Pons (tissue), 1 donor: ENCODE measurements at places on chromosomes 5 and 9.

DNA sequence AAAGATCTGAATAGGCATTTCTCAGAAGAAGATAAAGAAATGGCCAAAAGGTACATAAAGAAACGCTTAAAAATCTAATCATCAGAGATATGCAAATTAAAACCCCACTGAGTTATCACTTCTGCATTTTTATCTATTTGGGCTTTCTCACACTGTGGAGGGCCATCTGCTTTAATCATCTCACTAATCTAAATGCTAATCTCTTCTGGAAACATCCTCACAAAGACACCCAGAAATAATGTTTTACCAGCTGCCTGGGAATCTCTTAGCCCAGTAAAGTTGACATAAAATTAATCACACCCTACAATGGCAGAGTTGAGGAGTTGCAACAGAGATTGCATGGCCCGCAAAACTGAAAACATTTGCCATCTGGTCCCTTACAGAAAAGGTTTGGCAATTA, 407.9 kb upstream of the CYLC2 start:
- DNase-seq: no peak

DNA sequence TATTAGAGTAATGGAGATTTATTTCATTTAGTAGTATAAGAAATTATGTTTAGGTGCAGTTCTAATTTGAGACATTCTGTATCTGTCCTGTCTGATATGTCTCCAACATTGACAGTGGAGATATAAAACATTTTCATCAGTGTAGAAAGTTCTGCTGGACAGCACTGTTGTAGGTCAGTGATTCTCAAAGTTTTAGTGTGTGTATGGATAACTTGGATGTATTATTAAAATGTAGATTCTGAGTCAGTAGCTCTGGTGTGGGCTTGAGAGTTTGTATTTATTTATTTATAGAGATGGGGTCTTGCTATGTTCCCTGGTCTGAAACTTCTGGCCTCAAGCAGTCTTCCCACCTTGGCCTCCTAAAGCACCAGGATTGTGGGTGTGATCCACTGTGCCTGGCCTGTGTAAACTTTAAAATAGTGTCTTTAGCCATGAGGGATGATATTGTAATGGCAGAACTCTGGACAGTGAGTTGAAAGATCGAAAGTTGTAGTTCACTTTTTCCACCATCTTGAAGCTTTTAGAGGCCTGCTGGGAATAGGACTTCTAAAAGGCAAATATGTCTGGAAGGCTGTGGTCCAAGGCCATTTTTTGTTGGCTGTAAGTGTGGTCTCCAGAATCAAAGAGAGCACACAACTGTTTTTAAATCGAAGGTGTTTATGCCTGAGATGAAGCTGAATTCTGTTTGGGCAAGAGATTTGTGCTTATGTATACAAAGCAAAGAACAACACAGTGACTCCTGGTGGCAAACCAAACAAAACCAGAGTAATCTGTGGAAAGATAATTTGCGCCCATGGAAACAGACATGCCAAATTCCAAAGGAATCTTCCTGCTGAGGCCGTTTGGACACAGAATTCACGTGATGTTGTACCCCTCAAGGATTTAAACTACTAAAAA, 12.4 kb downstream of the UBAP1 start:
- DNase-seq: no peak

DNA sequence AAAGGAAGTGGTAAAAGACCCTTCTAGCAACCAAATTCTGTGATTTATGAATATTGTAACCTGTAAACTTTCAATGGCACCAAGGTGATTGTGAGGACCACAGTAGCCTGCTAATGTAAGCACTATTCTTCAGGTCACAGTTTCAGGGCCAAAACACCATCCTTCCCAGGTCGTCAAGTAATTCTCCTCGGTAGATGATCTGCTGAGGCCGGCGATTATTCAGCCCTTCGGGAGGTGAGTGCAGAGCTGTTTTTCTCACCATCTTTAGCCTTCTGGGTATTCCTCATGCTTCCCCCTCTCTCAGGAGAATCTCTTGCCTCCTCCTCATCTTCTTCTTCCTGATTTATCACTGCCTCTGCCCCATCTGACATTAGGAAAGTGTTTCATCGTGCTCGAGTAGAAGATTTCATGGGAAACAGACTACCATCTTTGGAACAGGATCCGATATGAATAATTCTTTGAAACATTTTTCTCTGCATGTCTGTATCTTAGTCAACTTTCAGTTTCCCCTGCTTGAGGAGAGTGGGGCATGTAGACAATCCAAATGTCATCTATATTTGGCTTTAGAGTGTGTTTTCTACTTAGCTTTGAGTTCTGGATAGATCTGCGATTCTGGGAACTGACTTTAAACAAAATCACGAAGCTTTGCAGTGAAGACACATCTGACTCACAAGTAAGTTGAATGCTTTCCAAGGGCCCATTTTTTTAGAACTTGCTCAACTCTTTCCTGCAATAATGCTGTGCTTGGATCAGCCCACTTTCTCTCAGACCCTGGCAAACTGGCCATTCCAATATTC, 173.9 kb downstream of the AOPEP start:
- no peak for DNase-seq

DNA sequence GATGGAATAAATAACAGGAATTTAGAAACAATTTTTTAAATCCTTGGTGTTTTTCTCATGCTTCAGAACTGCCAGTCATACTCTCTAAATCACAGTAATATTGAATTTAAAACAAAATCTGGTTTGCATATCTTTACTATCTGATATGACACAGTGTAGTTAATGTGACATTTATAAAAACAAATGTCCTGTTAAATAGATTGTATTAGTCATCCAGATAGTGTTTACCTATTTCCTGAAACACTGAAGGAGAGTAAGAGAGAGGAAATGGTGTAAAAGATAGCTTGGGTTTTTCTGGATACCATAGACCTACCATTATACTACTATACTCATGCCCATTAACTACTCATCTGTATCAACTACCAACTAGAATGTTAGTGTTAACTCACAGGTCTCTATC, 292.3 kb downstream of the MAN2A1 start:
- no peak for DNase-seq

GRCh38 chr5:65742565-65743231, 20.7 kb downstream of the NLN start:
- DNase-seq: peak; percentile 69

DNA sequence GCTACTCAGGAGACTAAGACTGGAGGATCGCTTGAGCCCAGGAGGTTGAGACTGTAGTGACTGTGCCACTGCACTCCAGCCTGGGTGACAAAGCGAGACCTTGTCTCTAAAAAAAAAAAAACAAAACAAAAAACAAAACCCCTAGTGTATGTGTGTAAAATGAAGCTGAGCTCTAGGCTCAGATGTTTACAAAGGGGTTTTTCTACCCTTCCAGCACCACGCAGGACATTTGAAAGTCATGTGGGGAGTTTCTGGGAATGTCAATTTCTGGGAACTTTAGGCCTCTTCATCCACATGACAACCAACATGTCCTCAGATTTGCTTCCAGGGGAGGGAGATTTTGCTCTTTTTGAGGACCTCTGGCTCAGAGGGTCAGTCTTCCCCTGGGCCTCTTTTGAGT, 42.4 kb upstream of the AIF1L start:
- peak; percentile 95 for DNase-seq

DNA sequence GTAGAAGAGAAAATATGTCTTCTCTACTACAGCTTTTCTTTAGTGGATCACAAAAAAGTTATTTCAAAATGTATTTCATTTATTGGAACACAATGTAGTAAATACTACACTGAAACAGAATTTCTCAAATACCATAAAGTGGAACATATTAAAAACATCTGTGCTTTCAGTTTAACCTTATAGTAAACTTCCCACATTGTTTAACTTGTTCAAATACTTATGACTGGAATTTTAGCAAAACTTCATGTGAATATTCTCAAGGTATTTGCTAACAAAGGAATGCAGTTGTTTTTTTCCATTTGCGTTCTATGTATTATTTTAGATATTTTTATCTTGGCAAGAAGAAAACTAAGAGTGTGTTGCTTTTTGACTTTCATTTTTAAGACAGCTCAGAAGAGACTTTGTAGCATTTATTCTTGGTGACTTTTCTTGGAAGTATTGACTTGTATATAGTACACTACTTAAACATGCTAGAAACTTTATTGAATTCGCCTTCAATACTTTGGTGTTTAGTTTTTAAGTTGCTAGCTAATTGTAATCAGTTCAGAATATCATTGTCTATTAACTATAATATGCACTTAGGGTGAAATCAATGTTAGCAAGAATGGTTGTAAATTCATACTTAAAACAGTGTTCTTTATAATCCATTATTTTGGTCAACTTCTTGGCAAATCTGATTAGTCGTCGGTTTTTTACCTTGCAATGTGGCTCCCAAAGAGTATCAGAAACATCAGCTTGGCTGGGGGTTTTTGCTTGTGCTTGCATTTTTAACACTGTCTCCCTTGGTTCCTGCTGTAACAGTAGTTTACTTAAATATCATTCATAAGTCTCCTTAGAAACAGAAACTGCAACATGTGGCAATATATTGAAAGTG, 5.0 kb upstream of the RHOBTB3 start:
- no peak for DNase-seq

DNA sequence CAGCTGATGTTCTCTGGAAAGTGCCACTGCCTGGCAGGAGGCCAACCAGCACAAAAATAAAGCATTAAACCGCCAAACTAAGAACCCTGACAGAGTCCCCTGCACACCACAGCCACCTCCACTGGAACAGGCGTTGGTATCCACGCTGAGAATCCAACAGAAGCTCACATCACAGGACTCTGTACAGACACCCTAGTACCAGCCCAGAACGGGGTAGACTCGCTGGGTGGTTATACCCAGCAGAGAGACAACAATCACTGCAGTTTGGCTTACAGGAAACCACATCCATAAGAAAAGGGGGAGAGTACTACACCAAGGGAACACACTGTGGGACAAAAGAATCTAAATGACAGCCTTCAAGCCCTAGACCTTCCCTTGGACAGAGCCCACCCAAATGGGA, 15.0 kb upstream of the POU5F2 start:
- no peak for DNase-seq

- DNase-seq: peak; percentile 38
Observed at GRCh38 chr5:88727705-88728313, 155.2 kb downstream of the MEF2C start.

DNA sequence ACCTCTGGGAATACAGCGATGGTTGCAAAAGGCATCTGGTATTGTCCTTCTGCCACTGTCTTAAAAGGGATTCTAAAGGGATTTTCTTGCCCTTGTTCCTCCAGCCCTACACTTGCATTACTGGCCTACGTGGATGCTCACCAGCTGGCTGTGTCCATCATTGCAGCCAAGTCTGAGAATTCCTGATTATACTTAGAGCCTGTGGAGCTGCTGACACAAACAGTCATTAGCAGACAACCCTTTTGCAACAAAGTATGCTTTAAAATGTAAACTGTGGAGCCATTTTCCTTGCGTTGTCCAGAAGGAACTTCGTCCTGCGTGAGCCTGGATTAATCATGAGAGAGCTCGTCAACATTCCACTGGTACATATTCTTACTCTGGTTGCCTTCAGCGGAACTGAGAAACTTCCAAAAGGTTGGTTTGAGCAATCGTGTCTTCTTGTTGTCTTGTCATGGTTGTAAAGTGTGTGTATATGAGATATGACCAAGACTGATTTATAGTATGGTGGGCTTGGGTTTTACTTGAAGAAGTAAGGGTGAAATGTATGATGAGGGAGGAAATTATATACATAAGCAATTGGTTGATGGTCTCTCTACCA, at the start of gene MUSK:
Gene MUSK (plus strand): TSS at position 222 of the 598 bp plus-strand sequence. CDS start 114 bp downstream, at position 336.
- no peak for DNase-seq

DNA sequence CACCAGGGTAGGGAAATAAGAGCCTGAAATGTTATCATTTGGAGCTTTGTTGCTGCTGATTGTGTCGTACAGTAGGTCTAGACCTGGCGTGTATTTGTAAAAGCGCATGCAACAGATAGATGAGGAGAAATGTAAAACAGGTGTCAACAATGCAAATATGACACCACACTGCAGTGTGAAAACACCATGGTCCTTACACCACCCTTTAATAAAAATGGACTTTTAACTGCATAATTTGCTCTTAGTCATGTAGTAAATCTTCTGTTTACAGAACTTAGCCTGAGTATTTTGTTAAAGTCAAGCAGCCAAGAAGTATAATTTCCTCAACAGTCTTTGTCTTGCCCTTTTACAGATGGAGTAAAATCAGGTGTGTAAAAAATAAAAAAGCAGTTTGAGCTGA, 13.9 kb downstream of the PCBD2 start:
- no peak for DNase-seq

GRCh38 chr5:143318833-143319232, 84.7 kb downstream of the NR3C1 start:
- DNase-seq: no peak

GRCh38 chr5:28408186-28408585, 1369.8 kb upstream of the CDH9 start:
- DNase-seq: no peak

- no peak for DNase-seq
Observed at GRCh38 chr5:98004463-98004862, 769.0 kb upstream of the RGMB start.

GRCh38 chr9:133512253-133513213, 12.2 kb downstream of the MYMK start:
- DNase-seq: no peak

- DNase-seq: no peak
Observed at GRCh38 chr9:99491408-99492158, 269.5 kb downstream of the SEC61B start.

GRCh38 chr9:88897081-88897480, 94.2 kb upstream of the S1PR3 start:
- DNase-seq: no peak

DNA sequence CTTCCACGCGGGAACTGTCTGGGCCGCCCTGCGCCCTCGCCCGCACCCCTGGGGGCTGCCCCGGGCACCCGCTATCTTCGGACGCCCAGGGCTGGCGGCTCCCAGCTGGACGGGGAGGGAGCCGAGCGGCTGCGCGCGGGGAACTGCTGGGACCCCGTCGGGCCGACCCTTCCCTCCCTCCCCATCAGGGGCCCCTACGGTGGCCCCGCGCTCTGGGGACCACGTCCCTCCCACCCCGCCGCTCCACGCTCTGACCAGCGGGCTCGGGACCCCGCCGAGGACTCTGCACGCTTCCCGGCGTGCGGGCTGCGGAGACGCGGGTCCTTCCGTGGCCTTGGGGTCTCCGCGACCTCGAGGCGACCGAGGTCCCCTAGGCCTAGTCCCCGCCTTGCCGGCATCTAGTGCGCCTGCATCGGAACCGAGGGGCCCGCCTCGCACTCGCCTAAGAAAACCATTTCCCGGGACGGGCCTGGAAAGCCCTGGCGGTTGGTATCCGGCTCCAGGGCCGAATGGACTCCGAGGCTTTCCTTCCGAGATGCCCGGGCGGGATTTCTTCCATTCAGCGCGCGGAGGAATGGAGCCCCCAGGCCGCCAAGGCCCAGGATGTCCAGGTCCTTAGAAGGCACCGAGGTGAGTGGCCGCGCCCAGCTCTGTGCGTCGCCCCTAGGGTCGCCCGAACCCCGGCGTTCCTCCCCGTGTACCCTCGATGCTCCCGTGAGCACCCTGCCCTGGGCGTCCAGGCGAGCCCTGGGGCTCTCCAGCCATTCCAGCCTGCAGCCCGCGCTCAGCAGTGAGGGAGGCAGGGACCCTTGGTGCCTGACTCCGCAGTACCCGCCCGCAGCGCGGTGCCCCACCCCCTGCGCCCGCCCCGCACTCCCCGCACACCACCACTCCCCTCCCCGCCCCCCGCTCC, 705 bp upstream of the SLC6A3 start:
- DNase-seq: no peak

- DNase-seq: no peak
Observed at GRCh38 chr5:149940077-149940574, 4.5 kb downstream of the PDE6A start.
